MV-4-11 (cell line): ENCODE measurements at places on chromosomes 4 and X.

DNA sequence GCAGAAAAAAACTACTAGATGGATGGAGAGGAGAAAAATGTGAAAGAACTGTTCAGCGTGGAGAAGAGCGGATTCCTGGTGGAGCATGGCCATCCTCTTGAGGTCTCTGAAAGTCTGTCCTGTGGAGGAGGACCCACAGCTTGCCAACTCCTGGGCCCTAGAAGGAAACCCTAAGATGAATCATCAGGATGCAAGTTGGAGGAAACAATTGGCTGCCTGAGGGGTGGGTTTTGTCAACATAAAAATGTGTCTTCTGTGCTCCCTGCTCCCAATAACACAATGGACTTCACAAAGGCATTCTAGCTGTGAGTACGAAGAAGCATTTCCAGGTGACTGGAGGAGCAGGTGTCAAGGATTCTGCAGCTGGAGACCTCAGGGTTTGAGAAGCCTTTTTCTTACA is 37.2 kb downstream of the CNGA2 start:
- DNase-seq, result no peak

GRCh38 chr4:99724067-99724466 is 66.4 kb upstream of the C4orf54 start:
- no peak for DNase-seq

DNA sequence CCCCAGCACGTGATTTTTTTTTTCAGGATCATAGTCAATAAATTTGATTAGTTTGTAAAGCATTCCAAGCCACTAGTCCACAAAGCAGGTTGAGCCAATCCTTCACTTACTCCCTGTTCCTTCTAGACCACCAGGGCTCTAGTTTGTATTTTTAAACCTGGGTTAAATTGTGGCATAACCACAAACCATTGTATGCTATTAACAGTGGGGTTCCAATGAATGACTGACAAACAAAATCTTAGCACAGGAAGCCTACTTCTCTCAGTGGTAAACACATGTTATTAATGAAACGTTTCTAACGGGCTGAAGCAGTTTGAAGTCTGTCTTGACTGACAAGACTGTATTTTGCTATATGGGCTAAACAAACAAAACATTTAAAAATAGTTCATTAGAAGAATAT is 48.6 kb upstream of the GYPA start:
- DNase-seq, result no peak

DNA sequence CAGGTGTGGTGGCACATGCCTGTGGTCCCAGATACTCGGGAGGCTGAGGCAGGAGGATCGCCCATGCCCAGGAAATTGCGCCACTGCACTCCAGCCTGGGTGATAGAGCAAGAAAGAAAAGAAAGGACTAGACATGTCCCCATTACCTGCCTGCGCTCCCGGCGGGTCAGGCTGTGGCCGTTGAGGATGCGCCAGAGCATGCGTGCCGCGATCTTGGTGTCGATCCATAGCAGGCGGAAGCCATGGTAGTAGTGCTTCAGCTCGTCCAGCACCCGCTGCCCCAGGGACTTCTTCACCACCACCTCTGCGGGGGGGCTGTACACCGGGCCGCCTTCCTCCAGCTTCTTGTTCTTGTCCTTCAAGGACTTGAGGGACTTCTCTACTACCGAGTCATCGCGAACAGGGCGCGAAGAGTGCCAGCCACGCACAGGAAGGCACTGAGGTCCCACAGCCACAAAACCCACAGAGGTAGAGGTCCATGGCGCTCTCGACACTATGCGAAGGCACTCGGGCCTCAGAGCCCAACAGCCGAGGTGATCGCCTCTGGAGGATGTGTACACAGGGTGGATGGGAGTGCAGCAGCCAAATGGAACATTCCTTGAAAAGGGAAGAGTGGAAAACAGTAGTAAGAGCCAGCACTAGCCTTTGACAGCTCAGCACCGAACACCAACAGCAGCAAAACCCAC is 14.6 kb downstream of the LETM1 start:
- DNase-seq, result no peak

DNA sequence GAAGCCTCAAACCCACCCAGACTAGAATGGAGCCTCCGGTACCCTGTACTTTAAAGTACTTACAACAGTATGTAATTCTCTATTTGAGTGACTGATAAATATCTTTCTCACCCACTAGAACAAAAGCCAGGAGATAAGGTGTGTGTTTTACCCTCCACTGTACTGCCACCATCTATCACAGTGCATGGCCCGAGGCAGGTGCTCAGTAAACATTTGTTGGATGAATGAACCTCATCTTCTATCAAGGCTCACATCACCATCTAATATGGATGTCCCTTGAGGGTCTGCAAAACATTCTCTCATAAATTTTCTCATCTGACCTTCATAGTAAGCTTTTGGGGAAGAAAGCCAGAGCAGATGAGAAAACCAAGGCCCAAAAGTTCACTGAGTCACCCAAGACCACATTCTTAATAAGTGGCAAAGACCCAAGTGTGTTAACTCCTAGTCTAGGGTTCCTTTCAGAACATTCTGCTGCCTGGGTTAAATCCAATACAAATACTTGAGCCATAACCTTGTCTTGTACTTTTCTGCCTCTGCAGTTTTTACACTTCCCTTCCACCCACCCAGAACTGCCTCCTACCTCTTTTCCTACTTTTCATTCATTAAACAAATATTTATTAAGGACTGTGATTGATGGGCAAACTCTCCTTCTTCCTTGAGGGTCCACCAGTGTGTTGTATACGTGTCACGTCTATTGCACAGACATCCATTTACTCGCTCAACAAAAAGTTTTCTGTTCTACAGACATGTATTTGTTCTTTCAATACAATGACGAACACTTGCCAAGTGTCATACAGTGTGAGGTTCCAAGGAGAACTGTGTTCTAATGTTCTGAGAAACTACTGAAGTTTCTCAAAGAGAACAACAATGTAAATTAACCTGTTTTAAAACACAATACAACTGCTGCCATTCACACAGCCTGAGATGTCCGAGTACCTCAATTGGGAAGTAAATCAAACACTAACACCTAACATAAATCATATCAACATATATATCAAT is 35.7 kb downstream of the APBB2 start:
- no peak for DNase-seq
